ENCODE measurements at places on chromosomes 6 and 20.

- DNase-seq = no peak
These were observed 582.6 kb upstream of the ZNF337 start for GRCh38 chr20:26279238-26279637.

GRCh38 chr6:26197636-26197932 is 110.4 kb downstream of the HFE start:
- DNase-seq = no peak

DNA sequence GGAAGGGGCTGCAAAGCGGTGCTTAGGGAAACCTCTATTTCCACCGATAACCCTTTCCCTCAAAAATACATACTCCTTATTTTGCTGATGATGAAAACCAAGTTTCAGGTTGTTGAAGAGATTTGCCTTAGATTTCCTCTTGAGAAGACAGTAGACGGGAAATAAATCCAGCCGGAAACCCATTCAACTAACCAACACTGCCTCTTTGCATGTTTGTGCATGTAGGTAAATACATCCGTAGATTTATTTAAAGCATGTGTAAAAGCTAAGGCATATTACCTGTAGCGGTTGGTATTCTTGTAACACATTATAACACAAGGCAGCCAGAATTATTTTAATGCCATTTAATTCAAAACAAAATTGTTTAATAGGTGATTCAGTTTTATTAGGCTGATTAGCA is 136.3 kb upstream of the SLC22A23 start:
- no peak for DNase-seq

GRCh38 chr6:106560996-106561685 is 68.2 kb downstream of the RTN4IP1 start:
- DNase-seq = no peak

- no peak for DNase-seq
These were observed 95.9 kb downstream of the SSR1 start for GRCh38 chr6:7216941-7217621.

DNA sequence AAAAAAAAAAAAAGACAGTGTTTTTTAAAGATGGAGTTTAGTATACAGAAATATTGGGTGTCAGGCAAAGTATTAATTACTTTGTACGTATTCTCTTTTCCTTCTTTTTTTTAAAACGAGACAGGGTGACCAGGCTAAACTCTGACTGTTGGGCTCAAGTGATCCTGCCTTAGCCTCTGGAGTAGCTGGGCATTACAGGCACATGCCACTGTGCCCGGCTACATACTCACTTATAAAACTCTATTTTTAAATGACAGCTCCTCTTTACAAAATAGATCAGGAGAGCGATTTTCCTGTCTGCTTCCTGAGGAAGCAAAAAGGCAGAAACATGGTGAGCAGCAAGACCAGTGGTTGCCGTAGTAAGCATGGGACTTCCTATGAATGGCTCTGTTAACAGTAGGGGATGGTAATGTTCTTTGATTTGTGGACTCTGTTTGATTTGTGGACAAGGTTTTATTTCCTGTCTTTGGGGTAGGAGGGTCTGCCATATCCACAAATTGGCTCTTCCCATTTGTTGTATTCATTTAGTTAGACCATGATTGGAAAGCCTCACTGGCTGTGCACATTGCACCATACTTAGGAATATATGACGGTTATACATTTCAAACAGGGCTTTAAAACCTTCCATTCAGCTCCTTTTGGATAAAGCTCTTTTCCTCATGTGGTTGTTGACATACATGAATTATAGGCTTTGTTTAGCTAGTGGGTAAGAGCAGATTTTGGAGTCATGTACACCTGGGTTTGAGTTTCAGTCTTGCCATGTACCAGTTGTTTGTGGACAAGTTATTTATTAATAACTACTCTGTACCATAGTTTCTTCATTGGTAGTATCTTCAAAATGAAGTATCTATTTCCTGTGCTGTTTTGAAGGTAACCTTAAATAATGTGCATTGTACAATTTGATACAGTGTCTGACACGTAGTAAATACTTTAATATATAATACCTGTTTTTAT is 45.1 kb downstream of the PTPRA start:
- no peak for DNase-seq

DNA sequence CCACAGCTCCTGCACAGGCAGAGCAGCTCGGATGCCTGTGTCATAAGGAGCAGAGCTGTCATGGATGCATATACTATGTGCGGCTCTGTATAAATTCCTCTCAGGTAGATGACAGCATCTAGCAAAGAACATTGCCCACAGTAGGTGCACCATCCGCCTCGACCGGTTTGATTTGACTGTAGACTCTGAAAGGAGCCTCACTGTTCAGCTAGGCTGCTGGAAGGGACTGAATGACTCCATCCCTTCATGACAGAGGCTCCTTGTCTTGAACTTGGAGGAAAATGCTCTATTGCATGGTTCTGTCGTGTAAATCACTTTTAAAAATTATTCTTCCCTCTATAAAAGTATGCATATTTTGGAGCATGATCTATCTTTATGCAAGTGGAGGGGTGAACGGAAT is 128.8 kb upstream of the QKI start:
- no peak for DNase-seq

- DNase-seq = no peak
These were observed 103.0 kb downstream of the ADGRB3 start for GRCh38 chr6:68738039-68738438.

- no peak for DNase-seq
These were observed 169.4 kb downstream of the SYNDIG1 start for GRCh38 chr20:24638591-24639548.

DNA sequence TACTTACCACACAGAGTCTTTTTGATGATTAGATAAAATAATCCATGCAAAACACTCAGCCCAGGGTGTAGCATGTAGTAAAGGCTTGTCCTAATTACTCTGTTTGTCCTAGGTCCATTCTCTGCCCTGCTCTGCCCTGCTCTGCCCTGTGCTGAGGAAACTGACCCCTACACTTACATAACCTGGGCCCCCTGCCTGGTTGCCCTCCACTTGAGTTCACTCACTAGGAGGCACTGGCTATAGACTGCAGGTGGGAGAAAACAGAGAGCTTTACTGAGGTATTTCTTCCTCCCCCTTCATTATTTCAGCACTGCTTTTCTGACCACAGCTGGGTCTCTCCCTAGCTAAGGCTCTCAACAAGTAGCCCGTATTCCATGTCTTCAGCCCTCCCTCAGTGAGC is 70.9 kb upstream of the TBX18 start:
- DNase-seq = no peak

GRCh38 chr6:38503032-38503773 is 136.5 kb downstream of the BTBD9 start:
- DNase-seq = no peak

DNA sequence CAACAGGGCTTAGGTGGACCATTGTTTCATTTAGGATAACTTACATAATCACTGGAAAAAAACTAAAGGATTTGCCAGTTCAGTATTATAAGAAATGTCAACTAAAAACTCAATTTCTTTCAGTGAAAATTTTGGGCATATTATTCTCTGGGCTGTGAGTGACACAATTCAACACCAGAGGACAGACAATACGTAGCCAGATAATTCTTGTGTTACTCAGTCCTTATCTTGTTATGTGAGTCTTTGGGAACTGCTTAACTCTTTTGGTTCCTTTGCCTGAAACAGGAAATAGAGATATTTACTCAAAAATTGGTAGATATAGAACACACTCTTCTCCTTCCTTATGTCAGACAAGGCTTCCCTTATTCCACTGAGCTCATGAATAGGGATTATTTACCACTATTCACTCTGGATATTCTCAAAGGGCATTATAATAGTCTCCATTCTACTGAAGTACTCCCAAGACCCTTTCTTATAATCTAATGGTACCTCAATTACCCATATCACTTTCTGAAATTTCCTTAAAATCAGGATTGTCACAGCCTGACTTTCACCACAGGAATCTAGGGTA is 4.9 kb upstream of the BEND6 start:
- no peak for DNase-seq

- DNase-seq = peak; percentile 90
These were observed at the start of gene PPT2 for GRCh38 chr6:32153564-32154513. TSS of gene PPT2 (plus strand) at chr6:32154141. CDS start at chr6:32154595, 454 bp downstream.

DNA sequence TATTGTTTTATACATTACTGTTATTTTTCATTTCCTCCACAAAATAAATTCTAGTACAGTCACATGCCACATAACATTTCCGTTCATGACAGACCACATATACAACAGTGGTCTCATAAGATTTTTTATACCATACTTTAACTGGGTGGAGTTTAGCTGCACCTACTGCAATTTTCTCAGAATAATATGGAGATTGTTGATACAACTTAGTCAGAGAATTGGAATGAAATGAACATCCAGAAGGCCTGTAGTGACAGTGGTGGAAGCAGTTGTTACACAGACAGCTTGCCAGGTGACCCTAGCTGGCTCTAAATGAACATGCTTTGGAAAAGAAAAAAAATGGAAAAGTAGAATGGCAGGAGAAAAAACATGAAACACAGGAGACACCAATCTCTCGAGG is 183.2 kb upstream of the TCF21 start:
- DNase-seq = no peak

GRCh38 chr6:38154731-38155130 is 335.2 kb downstream of the ZFAND3 start:
- DNase-seq = no peak

Measured in amygdala (tissue), 56 donors.